ENCODE measurements at places on chromosomes 6 and 20.
A peak's percentile ranks its signal among the peaks of the same experiment; 100 is the strongest.

DNA sequence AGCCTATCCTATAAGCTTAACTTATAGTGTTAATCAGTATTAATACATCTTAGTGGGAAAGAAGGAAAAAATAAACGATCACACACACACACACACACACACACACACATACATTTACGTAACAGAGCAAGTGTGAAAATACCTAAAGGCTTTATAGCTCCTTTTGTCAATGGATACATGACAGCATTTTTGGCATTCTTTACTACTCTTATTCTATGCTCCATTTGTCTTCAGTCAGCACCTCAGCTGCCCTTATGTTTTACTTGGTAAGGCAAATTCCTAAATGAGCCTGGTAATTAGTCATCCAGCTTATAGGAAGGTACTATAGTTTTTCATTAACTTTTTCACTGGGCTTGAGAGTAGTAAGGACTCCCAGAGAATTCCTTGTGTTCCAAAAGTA lies 25.1 kb upstream of the SLC17A3 start:
- DNase-seq, result no peak

DNA sequence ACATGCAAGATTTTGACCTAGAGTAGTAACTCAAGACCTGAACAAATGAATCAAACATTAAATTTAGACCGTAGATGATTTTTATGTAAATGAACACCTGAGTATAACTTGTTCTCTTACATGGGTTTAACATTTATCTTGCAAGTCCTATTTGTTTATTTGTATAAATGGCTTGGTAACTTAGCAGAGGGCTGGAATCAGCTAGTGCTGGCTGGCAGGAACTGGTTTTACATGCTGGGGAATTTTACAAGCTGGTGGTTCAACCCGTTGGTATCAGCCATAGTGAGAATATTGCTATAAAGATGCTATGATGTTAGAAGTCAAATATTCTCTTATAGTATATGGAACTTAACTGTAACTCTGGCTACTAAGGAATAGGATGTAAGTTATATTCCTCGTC lies 8.9 kb downstream of the SLC22A2 start:
- no peak for DNase-seq

- no peak for DNase-seq
These were observed 30.5 kb downstream of the CNKSR3 start for GRCh38 chr6:154479771-154480639.

GRCh38 chr20:34530342-34530741 lies 14.1 kb downstream of the DYNLRB1 start:
- DNase-seq, result no peak

- DNase-seq, result no peak
These were observed 1091.1 kb upstream of the GJE1 start for GRCh38 chr6:141041596-141042087.

DNA sequence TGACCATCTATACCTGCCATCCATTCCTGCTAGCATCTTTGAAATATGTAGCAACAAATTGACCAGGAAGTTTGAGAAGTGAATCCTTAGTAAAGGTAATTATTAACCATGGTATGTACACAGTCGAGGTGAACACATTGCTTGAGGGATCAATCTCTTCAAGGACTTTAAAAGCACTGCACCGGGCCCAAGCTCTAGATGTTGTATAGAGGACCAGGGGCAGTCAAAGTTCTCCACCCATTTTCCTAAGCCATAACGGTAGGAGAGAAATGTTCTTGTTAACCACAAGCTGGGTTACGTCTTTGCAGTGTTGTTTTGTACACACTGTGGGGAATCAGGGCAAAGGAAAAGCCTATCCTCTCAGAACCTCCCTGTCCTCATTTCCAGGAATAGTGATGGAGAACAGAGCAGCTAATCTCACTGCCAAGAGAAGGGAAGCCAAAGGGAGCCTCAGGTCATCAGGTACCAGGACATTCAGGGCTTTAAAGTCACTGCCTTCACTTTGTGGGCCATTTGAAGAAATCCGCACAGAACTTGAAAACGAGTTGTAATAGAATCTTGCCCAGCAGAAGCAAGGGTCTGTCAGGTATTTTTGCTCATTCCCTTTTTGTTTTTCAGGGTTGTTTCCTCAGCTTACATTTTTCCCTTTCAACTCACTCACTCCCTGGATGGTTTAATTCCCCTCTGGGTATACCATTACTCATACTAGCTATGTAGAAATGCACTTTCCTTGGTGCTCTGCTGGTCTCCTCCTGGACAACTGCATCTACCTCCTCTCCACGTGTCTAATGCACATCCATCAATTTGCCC lies 5.3 kb upstream of the PM20D2 start:
- no peak for DNase-seq

DNA sequence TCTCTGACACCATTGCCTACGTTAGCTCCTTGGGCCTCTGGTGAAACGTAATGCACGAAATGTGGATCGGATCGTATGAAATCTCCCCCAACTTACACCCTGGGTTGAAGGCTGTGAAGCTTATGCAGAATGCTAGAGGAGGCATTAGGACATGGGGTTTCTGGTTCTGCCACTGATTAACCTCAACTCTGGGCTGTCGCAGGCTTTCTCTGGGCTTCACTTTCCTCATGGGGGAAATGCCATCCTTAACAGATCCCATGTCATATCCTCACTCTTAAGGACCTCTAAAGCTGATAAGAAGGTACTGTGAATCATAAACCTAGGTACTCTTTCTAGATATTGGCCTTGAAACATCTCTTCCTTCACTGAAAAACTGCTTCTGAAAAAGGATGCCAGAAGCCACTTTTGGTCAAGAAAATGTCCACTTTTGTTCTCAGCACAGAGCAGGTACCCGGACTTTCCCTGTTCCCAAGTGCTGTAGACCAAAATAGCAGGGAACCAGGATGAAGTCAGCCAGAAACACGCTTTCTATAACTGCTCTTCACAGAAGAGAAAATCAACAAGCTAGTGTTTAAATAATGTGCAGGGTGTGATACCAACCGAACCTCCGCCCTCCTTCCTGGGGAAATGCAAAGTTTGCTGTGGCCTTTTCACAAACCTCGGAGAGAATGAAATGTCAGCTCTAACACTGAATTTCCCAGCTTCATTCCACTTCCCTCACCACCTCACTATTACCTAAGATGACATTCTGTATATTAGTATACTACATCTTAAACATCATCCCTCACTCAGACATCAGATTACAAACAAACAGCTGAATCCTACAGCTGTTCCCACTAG lies 118.9 kb downstream of the BACH2 start:
- no peak for DNase-seq

- DNase-seq, result no peak
These were observed 10.2 kb downstream of the FOXC1 start for GRCh38 chr6:1619673-1620503.

DNA sequence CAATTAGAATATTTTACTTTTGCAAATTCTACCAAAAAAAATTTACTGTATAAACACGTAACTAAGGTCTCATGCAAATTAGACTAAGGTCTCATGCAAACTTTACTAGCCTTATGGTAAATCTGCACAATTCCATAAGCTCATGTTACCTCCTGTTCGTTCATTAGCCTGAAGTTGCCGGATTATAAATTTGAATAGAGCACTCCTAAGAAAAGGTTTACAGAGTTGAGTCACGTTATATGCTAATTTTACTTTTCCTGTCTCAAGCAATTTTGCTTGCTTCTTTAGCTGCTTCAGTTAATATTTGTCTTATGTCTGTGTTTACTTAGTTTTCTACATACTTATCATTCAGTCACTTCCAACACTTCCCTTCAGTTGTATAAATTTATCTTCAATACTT lies 1434.0 kb upstream of the EYS start:
- no peak for DNase-seq

DNA sequence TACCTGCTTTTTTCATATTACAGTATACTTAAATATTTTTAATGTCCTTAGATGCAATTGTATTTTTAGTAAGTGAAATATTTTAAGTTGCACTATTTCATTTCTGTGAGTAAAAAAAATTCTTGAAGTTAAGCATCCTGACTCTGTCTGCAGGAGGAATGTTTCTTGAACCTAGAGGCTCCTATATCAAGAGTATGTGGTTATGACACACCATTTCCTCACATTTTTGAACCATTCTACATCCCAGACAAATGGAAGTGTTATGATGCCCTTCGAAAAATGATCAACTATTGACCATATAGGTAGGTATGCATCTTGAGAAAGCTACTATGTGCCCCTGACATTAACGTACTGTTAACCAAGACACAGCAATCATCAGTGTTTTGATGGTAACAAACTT lies 237.0 kb downstream of the BCKDHB start:
- DNase-seq, result no peak

DNA sequence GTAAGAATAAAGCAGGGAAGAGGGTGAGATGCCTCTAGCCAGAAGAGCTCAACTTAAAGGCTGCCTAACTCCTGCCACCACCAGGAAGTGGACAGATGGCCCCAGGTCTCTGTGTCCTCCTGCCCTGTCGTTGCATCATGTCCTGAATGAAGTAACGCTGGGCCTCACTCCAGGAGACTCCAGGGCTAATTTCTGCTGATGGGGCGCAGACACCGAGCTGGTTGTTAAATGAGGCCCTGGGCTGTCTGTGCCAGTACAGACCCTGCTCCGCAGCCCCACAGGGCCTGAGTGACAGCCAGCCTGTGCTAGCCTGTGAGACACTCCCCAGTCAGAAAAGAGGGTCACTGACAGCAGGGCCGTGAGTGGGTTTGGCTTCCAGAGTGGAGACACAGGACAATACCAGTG lies 6.5 kb downstream of the IP6K3 start:
- peak; percentile 55 for DNase-seq

- DNase-seq, result no peak
These were observed 156.4 kb downstream of the CD83 start for GRCh38 chr6:14274016-14274415.

DNA sequence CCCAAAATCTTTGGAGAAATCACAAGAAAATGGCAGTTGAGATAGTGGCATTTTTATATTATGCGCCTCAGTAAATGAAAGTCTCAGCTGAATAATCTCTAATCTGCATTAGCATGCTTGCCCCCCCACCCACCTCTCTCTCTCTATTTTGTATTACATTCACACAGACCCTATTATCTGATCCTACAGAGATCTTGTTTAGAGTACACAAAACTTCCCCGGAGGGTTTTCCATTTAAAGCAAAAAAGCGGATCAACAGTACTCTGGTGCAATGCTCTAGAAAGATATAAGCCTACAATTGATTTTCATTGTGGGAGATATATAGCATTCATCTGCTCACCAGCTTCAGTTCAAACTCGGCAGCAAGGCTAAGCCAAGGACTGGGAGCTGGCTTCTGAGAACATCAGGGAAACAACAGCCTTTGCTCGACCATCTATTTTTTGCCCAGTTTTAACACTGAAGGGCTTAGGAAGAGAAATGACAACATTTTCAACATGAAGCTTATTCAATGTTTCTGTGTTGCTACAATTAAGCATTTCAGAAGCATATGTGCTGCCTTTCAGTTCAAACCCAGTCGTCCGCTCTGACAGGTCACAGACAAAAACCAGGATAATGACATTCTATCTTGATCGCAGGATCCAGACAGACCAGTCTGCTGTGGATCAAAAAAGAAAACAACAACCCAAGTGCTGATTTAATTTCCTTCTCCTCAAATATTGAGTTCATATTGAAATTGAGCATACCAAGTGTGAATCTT lies 137.6 kb upstream of the ATXN1 start:
- DNase-seq, result no peak

- no peak for DNase-seq
These were observed 260.5 kb downstream of the CENPW start for GRCh38 chr6:126600258-126600916.

DNA sequence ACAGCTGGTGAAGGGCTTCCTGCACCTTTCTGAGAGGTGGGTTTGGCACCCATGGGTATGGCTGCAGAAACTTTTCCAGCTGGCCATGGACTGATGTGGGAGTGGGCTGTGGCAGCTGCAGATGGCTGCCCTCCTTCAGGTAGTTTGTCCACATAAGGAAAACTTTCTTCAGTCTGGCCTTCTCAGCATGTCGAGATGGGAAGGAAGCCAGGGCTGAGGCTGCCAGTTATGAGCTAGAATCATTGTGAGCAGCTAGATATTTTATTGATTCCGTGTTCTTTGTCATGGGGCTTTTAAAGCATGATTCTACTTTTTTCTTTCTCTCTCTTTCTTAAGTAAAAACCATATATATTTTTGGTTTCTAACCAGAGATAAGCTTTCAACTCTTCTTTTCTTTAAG lies 16.6 kb downstream of the NKX2-4 start:
- no peak for DNase-seq

DNA sequence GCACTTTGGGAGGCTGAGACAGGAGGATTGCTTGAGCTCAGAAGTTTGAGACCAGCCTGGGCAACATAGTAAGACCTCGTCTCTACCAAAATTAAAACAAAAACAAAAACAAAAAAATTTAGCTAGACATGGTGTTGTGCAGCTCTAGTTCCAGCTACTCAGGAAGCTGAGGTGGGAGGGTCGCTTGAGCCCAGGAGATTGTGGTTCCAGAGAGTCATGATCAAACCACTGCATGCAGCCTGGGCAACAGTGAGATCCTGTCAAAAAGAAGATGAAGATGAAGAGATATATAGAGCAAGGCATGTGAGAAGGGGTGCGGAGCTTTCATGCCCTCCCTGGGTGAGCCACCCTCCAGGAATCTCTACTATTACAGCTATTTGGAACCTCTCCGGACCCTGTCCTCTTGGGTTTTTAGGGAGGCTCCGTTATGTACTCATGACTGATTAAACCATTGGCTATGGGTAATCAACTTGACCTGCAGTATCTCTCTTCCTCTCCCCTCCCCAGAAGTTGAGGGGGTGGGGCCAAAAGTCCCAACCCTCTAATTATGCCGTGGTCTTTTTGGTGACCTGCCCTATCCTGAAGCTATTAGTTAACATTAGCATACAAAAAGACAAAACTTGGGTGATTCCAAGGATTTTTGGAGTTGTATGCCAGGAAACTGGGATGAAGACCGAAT lies 9.0 kb downstream of the POLH start:
- DNase-seq, result no peak

DNA sequence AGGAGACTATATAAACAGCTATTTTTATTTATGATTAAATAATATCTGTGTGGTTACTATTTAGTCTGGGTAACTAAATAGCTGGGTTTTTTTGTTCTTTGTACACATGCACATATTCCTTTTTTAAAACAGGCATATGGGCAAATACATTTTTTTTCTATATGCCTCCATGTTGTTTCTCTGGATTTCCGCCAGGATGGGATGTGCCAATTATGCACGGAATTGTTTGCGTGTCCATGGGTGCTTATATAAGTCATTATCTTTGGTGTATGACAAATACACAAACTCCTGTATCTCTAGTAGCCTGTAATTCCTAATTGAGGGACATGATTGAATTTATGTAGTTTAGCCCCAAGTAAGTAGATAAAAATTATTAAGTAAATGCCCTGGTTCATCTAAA lies 226.9 kb downstream of the BCKDHB start:
- no peak for DNase-seq

- DNase-seq, result no peak
These were observed 53.8 kb downstream of the PKIB start for GRCh38 chr6:122663981-122664380.
